K562 (cell line): ENCODE measurements at places on chromosomes 3 and 15.

- no peak for DNase-seq
Measured at GRCh38 chr3:37511463-37511920, 337.1 kb upstream of the LRRFIP2 start.

- no peak for DNase-seq
Measured at GRCh38 chr3:32113981-32114545, 7.6 kb downstream of the GPD1L start.

GRCh38 chr3:58111513-58112184 lies 99.1 kb downstream of the DNASE1L3 start:
- DNase-seq: no peak

DNA sequence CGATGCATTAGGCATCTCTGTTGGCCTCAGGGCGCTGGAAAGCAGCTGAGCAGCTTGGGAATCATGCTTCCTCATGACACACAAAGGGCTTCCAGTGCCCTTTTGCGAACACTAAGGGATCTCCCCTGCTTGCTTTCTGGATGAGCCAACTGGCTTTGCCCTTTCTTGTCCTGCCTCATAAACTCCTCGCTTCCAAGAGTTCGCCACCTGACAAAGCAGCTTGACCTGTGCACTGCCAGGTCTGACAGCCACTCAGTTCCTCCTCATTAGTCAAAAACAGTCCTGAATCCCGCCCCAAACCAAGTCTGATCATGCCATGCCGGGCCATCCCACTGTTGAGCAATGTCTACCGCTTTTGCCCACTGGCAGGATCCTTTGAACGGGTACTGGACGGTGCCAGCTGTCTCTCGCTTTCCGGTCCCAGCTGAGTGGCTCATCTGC lies 265.4 kb upstream of the LYSMD4 start:
- no peak for DNase-seq

DNA sequence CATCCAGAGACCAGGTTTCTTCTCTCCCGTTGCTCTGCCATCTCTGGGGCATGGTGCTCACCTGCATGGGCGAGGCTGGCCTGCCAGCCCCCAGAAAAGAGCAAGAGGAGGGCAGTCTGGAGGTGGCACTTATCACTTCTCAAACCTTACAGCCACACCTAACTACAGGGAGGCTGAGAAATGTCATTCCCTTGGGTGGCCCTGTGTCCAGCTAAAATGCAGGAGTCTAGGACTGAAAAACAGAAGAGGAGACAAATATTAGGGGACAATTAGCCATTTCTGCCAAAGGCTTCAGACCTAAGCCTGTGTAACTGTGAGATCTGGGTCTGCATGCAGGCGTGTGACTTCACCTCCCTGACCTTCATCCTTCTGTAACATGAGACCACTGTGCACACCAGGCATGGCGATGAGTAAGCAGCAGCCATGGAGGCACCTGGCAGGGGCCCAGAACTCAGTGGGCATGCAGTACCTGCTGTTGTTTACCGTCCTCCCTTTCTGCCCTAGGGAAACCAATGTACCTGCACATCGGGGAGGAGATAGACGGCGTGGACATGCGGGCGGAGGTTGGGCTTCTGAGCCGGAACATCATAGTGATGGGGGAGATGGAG lies 83.4 kb downstream of the MESD start:
- peak; percentile 18 for DNase-seq
